ENCODE measurements at places on chromosomes 1 and 21.

DNA sequence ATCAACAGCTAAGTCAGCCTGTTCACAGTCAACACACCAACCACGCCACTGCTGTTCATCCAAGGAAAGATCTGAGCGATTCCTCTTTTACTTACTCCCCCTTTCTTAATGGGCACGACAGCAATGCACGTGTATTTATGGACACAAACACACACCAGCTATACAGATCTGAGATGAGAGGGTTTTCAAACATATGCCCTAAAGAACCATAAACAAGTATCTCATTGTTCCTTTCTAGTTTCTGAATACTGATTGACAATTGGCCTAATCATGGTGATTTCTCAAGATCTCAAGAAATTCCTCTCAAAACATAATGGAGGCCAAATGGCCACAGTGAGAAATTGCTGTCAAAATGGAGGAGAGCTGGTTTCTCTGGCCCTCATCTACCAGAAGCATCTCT lies 18.0 kb downstream of the TOR3A start:
- DNase-seq: no peak

GRCh38 chr1:163650624-163651023 lies 328.9 kb downstream of the NUF2 start:
- peak; percentile 11 for DNase-seq

DNA sequence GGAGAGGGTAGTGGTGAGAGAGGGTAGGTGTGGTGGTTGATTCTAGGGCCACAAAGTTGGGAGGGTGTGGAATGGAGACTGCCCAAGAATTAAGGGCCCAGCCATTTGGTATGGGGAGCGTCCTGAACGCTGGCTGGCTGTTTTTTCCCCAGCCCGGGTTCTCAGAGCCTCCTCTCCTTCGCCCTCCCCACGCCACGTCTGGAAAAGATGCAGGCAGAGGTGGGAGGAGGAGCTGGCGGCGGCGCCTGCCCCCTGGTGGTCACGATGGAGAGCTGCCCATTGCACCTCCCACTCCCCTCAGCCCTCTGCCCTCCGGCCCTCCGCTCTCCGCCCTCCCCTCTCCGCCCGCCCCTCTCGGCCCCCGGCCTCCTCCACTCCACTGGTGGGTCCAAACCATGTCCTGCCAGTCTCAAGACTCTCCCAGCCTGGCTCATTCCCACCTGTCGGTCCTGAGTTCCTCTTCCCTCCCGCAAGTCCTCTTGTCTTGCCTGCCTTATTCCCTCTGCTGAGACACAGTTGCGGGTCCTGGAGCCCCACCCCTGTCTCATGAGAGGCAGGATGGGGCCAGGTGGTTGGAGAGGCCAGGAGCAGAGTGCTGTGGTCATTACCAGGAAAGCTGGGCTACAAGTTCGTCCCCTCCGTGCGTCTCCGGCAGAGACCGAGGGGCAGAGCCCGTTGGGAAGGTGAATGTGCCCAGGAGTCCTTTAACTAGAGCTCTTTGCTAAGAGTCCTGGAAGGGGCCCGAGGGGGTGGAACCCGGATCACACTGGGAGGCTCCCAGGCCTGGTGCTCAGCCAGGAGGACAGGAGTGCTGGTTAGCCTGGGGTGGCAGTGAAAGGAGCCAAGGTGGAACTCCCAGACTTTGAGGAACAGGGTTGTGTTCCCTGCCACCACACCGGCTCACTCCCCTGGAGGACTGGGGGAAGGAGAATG lies 22.6 kb downstream of the ETNK2 start:
- DNase-seq: peak; percentile 51

DNA sequence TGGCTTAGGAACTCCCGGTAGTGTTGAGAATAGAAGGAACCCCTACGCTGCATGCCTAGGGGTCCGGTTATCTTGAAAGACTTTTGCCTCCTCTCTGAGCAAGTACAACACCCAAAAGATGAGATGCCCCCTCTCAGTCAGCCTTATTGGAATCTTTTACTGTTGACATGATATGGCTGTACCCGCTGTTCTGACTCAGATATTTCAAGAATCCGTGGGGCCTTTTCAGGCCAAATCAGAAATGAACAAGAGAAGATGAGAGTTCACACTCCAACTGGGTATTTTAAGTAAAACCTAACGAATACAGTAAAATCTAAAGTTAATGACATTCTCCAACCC lies 164.2 kb downstream of the PPIAL4G start:
- DNase-seq: no peak

DNA sequence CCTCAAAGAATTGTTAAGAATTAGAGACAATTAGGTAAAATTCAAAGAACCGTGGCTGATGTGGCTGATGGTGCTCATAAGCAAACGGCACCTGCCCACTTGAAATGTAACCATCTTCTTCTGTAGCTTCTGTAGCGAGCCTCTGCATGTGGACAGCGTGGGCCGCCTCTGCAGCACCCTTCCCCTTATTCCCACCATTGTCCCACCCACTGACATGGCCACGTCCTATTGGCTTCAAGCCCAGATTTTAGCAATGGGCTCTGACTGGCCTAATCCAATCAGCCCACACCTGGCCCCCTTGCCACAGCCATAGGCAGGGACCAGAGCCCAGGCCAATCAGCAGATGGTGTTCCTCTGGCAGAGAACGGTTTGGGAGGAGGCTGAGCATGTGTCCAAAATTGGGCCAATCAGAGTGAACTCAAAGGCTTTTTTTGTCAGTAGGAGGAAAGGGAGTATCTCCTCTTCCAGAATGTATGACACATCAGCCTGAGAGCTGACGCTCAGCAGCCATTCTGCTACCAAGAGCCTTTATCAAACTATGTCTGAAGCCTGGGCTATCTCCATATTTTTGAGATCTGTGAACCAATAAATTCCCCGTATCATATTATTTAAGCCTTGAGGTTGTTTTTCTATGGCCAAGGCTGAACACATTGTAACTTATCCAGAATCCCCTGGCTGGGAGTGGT lies 518.5 kb downstream of the SMYD3 start:
- no peak for DNase-seq

DNA sequence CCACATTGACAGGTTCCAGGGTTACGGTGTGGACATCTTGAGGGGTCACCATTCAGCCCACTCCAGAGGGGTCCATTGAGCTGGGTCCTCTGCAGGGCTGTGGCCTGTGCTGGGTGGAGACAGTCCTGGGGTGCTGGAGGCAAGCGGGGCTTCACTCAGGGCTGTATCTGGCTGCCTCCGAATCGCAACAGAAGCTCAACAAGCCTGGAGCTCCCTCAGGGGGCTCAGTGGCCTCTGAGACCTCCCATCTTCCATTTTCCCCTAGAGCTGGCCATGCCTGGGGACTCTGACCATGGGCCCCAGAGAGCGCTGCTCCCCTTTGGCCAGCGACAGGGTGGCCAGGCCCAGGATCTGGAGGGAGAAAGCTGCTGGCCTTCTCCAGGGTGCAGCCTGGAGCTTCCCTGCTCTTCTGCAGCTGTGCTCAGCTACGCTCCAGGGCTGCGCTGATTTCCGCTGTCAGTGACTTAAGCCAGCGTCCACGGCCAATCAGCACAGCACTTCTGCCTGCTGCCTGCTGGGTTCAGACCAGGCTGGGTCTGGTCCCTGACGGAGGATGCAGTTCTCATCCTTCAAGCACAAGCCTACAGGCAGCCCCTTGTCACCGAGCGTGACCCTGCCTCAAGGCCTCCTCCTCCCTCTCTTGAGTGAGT lies 45.0 kb upstream of the ADARB1 start:
- DNase-seq: no peak

- DNase-seq: no peak
Observed at GRCh38 chr21:28754127-28754611, 238.5 kb downstream of the LTN1 start.

DNA sequence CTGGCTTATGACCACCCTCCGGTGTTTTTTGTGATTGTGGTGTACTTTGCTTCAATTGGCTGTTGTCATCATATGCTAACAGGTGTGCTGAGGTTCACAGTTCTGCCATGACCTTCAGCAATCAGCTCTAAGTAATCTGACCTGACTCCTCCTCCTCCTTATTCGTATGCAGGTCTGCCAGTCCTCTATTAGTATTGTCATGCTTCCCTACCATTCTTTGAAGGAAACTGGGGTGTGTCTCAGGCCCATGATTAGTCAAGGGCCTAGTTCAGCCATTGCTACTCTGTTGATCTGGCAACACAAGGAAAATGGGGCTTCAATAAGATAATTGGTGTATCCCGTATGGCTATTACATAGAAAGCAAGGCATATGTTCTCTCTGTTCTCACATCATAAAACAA lies 332.3 kb upstream of the DPYD start:
- no peak for DNase-seq

DNA sequence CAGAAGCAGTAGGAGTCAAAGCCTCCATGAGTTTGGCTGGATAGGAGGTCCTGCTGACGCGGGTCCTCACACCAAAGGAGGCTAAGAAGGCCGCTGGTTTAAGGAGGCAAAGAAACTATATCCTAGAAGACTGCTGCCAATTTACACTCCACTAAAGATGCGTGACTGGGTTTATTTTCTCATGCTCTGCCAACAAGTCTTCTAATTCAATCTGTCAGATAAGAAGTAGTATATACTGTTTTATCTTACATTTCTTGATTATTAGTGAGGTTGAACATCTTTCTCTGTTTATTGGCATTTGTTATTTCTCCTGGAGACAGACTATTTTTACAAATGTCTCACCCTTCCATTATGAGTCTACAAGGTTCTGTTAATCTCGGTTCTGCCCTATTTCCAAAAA lies 34.1 kb downstream of the ACBD6 start:
- no peak for DNase-seq

DNA sequence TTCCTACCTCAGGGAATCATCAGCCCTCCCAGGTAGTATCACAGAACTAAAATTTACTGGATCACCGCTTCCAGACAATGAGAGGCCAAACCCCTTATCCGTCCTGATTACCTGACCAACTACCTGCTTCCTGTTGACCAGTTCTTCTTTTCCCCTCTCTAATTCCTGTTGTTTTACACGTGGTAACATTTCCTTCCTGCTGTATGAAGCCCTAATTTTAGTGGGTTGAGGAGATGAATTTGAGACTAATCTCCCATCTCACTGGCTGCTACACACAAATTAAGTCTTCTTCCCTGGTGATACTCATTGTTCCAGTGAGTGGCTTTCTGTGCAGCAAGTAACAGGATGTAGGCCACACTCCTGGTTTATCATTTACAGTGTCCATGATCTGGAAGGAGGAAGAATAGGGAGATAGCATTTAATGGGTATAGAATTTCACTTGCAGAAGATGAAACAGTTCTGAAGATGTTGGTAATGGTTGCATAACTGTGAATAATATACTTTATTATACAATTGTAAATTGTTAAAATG lies 2112.9 kb downstream of the NCAM2 start:
- no peak for DNase-seq

- no peak for DNase-seq
Observed at GRCh38 chr1:9530320-9530719, 8.9 kb upstream of the SLC25A33 start.

- DNase-seq: no peak
Observed at GRCh38 chr1:166785987-166786386, 53.3 kb upstream of the POGK start.

- DNase-seq: no peak
Observed at GRCh38 chr1:96509951-96510350, 211.6 kb upstream of the PTBP2 start.

GRCh38 chr1:232954594-232955365 lies 4.4 kb downstream of the NTPCR start:
- no peak for DNase-seq

DNA sequence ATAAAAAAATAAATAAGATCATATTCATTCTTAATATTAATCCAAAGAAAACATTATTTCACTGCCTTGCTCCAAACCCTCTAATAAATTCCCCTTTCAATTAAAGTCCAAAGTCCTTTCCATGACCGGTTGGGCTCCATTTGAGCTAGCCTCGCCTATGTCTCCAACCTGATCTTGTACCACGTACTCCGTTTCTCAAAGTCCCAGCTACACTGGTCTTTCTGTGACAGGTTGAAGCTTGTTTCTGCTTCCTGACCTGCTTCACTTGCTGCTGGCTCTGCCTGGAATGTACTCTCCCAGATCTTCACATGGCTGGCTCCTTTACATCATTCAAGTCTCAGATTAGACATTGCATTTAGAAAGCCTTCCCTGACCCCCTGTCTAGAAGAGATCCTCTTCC lies 16.4 kb downstream of the RPL5 start:
- no peak for DNase-seq

- no peak for DNase-seq
Observed at GRCh38 chr1:170800812-170801211, 134.5 kb upstream of the MROH9 start.

GRCh38 chr1:59125676-59126320 lies 171.1 kb upstream of the FGGY start:
- DNase-seq: no peak

DNA sequence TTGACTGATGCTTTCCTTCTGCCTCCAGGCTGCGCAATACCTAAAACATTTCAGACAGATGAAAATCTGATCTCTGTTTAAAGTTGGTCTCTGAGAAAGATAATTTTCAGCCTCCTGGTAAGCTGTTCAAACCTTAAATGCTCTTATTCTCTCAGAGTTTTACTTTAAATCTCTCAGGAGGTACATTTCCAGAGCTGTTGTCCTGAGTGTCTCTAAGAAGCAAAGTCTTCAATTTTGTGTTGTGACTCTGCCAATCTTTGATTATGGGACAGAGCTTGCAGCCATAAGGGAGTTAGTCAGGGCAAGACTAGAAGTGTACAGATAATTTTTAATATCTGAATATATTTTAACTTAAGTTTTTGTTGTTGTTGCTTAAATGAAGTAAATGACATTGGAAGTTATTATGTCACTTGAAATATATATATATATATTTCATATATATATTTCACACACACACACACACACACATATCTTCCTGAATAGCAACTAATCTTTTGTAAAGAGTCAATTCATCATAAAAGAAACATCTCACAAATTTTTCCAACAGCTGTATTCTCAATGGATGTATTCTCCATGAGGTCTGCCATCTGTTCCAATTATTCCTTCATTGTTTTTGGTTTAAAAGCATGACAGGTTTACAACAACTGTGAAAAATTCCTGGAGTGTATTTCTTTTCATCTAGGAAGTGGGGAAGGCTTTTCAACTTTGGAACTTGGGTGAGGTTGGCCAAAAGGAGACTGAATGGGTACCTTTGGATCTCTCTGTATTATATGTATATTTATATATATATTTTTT lies 259.4 kb downstream of the BACH1 start:
- DNase-seq: no peak

DNA sequence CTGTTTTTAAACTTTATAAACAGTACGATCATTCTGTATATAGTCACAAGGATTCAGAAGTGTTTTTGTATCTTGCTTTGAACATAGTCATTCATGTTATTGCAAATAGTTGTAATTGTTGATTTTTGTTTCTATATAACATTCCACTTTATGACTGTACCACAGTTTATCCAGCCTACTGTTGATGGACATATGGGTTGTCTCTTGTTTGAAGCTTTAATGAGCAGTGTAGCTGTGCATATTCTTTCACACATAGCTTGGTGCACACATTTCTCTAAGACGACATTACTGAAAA lies 6.1 kb downstream of the CD101 start:
- no peak for DNase-seq
